NCI-H187 (cell line): ENCODE measurements at places on chromosomes 2 and 18.
A peak's percentile ranks its signal among the peaks of the same experiment; 100 is the strongest.

- no peak for DNase-seq
These were observed 159.7 kb downstream of the NAPG start for GRCh38 chr18:10685484-10685883.

- no peak for DNase-seq
These were observed 1313.2 kb upstream of the NRXN1 start for GRCh38 chr2:52345082-52345481.

DNA sequence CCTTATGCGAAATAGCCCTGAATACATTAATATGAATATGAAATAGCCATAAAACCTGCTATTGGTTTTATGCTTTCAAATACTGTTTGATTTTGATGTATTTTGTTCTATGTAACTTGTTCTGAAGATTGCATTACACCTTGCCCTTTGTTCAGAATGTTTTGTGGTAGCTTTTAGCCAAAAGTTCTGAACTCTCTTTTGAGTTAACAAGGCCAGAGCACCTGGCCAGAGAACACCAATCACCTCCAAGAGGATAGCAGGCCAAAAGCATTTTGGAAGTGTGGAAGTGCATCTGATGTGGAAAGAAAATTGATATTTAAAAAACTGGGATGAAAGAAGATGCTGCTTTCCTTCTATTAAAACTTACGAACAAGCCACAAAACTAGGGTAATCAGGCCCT lies 86.6 kb upstream of the PGAP1 start:
- no peak for DNase-seq

GRCh38 chr2:96881349-96882195 lies 11.7 kb upstream of the SEMA4C start:
- DNase-seq = no peak

DNA sequence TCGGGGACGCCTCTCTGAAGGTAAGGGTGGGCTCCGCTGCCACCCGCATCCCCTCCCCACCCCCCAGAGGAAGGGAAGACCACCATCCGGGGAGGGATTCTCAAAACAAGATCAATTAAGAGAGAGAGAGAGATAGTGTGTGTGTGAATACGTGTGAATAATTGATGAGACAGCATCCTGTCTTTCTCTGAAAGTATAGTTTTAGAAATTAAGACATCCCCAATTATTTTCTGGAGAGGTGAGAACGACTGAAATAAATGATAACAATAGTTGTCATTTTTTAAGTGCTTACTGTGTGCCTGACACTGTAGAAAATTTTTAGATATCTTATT lies 751 bp downstream of the IL18R1 start:
- no peak for DNase-seq

GRCh38 chr2:120625865-120626560 lies 109.7 kb upstream of the GLI2 start:
- DNase-seq = no peak

DNA sequence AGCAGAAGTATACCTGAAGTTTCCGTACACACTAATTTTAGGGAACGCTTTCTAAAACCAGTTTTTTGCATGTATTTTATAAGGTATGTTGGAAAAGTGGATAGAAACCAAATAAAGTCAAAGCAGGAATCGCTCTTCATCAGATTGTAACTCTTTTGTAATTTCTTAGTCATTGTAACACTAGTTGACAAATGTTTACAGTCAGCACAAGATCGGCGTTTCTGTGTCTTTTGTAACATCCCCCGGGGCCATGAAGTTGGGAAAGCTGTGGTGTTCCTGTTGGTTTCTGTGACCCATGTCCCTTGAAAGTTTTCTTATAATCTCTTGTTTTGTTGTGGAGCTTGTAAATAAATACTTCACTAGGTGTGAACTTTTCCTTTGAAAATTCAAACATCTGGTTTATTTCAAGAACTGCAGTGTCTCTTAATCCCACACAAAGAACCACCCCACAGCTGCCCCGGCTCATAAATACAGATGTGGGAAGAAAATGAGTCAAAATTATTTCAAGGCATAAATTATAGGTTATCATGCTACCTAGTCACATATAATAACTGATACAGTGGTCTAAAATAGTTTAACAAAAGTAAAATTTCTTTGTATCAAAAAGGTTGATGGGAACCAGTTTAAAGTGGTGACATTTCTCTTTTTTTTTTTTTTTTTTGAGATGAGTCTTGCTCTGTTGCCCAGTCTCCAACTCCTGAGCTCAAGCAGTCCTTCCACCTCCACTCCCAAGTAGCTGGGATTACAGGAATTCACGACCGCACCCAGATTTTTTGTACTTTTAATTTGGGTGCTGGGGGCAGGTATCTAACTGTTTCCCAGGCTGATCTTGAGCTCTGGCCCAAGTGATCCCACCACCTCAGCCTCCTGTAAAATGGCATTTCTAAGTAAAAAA lies 751 bp upstream of the NMI start:
- no peak for DNase-seq

- DNase-seq = no peak
These were observed 91.4 kb downstream of the ACAA2 start for GRCh38 chr18:49721981-49722380.

DNA sequence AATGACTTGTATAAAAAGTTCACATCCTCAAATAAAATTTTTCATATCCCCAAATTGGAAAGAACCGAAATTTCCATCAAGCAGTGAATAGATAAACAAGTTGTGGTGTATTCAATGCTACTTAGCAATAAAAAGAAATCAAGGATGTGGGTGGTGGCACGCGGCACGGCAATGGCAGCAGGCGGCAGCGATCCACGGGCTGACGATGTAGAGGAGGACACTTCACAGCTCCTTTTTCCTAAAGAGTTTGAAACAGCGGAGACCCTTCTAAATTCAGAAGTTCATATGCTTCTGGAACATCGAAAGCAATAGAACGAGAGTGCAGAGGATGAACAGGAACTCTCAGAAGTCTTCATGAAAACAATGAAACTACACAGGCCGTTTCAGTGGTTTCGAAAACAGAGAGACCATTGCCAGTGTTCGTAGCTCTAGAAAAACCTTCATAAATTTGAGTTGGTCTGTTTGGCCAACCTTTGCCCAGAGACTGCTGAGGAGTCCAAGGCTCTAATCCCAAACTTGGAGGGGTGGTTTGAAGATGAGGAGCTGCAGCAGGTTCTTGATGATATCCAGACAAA lies 9.8 kb upstream of the IL36A start:
- no peak for DNase-seq

GRCh38 chr18:70523035-70523791 lies 234.4 kb downstream of the SOCS6 start:
- DNase-seq = no peak

GRCh38 chr18:23884681-23885375 lies 129.7 kb upstream of the TTC39C start:
- no peak for DNase-seq

GRCh38 chr2:127277028-127277427 lies 16.9 kb downstream of the ERCC3 start:
- no peak for DNase-seq

DNA sequence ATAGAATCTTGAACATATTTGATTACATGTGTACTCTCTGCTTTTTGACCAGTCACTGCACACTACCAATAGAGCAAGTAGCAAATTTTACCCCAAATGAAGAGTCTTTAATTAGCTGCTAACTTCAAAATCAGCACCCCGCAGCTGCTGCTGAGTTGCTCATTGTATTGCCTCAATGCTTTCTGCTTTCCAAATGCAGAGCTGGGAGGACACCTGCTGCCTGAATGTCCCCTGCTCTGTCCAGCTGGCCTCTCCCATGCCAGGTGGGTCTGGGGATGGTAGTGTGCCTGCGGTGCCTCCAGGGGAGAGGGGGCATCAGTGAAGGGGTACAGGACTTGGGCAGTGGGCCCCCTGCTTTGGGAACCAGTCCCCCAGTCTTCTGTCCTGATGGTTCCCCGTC lies 184.8 kb downstream of the PRKCE start:
- no peak for DNase-seq

DNA sequence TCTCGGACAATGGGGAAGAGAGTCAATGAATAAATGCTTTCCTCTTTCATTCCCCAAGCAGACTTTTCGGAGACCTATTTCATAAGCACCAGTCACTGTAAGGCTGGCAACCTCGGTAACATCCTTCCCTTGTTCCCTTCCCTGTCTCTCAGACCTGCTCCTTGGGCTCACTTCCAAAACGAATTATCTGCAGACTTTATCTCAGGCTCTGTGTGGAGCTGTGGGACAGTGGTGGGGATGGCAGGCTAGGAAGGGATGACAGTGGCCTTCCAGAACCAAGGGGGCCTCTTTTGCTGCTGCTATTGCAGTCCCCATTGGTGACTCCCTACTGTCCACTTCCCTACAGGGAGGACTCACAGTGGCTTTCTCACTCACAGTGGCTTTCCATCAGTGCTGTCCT lies 185.6 kb upstream of the MEX3C start:
- DNase-seq = no peak

- DNase-seq = no peak
These were observed 243.4 kb downstream of the IKZF2 start for GRCh38 chr2:212908031-212908430.

GRCh38 chr18:10913919-10914318 lies 235.4 kb downstream of the PIEZO2 start:
- DNase-seq = no peak

GRCh38 chr18:32507093-32507492 lies 36.4 kb upstream of the GAREM1 start:
- DNase-seq = no peak

DNA sequence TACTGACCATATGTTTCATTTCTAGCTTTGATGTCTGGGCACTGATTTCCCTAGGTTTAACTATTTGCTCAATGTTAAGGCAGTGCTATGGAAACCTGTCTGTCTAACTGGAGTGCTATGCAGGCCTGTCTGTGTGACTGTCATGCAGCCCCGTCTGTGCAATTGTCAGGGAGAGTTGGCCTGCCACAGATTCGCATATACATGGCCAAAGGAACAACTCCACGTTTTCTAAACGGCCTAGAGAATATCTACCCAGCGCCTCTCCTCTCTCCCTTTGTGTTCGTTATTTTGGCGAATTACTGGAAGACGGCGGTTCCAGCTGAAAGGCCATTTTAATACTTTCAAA lies 59.6 kb upstream of the PSME4 start:
- no peak for DNase-seq

DNA sequence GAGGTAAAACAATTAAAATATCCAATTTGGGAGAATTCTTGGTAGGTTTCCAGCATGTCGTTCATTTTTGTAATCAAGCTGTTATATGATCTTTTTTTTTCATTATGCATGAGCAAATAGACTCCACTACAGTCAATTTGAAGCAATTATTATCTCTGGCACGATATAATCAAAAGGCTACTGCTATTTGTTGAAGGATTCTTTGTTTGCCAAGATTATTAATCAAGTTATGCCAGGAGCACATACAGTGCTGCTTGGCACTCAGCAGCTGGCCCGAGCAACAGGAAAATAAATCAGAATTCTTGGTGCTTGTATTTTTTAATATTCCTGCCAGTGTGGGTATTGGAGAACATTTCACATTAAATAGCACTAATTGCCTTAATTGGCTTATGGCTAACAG lies 279.5 kb downstream of the RND3 start:
- DNase-seq = no peak

- DNase-seq = no peak
These were observed 136.1 kb downstream of the SMAD7 start for GRCh38 chr18:48814490-48815178.

DNA sequence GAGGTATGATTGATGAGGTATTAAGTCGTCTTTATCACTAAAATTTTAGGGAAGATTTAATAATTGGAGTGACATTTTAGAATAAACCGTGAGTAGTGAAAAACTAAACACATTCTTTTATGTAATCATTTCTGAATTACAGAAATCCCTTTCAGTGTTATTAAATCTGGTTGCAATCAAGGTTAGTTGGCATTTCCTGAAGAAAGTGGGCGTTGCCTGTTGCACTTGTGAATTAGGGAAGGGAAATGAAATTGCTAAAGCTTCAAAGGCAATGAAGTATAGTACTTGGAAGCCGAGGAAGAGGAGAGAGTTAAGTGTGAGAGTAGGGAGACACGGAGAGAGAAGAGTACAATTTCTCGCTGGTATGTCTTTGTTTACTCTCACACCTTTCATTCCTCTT lies 274.5 kb downstream of the SLC8A1 start:
- DNase-seq = no peak

GRCh38 chr2:29562896-29563295 lies 358.5 kb downstream of the ALK start:
- DNase-seq = peak; percentile 38

DNA sequence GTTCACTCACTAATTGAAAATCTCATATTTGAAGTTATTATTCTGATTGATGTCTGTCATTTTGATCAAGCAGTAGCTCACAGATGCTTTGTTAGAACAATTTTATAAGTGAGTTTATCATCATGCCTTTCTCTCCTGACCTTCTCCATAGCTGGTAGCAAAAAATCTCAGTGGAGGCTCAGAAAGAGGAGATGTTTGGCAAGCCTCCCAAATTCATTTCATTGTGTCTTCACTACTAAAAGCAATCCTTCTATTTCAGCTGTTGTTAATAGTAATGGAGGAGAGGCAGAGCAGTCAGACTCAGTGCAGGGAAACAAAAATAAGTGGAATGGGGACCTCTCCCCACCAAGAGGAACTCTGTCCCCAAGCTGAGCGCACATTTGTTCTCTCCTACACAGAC lies 2127.8 kb upstream of the CELF4 start:
- no peak for DNase-seq

GRCh38 chr2:9740382-9741073 lies 102.7 kb upstream of the TAF1B start:
- no peak for DNase-seq

DNA sequence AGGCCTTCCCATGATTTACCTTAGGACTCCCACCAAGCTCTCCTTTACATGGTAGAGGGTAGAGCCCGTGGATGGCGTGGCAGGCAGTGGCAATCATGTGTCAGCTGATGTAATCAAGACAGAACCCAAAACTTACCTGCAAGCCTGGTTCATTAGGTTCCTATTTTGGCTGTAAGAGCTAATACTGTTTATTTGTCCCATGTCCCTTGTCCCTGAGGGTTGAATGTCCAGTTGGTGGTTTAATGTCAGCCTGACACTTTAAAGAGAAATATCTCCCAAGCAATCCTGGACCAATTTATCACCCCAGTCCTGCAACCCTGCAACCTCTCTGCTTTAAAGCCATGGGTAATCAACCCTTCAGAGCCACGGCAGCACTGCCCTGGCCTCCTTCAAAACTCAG lies 6.0 kb upstream of the FABP1 start:
- no peak for DNase-seq

DNA sequence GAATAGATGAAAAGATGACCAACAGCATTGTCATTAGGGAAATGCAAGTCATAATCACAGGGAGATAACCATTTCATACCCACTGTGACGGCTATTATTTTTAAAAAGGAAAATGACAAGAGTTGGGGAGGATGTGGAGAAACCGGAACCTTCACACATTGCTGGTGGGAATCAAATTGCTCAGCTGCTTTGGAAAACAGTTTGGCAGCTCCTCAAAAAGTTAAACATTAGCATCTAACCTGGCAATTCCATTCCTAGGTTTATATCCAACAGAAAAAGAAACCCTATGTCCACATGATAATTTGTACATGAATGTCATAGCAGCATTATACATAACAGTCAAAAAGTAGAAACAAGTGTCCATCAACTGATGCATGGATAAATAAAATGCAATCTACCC lies 58.2 kb downstream of the KCNG3 start:
- no peak for DNase-seq

DNA sequence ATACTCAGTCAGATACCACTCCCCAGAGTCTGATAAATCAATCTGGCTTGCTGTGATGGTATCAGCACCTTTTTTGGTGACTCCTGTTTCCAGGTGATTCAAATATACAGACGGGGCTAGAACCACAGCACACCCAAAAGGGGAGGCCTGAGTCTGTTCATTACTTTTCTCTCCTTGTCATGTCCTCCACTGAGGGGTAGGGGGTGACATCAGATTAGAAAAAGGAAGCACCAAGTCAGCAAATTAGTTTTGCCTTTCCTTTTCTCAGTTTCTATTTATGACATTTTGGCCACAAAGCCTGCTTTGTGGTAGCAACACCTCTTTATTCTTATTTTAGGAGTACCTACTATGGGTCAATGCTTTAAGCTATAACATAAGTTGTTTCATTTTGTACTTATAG lies 127.4 kb downstream of the CCDC102B start:
- no peak for DNase-seq
